Spleen (tissue), 13 donors: ENCODE measurements at places on chromosomes 11 and 22.

- DNase-seq = no peak
These were observed 1.5 kb downstream of the TCF20 start for GRCh38 chr22:42268852-42269410.

DNA sequence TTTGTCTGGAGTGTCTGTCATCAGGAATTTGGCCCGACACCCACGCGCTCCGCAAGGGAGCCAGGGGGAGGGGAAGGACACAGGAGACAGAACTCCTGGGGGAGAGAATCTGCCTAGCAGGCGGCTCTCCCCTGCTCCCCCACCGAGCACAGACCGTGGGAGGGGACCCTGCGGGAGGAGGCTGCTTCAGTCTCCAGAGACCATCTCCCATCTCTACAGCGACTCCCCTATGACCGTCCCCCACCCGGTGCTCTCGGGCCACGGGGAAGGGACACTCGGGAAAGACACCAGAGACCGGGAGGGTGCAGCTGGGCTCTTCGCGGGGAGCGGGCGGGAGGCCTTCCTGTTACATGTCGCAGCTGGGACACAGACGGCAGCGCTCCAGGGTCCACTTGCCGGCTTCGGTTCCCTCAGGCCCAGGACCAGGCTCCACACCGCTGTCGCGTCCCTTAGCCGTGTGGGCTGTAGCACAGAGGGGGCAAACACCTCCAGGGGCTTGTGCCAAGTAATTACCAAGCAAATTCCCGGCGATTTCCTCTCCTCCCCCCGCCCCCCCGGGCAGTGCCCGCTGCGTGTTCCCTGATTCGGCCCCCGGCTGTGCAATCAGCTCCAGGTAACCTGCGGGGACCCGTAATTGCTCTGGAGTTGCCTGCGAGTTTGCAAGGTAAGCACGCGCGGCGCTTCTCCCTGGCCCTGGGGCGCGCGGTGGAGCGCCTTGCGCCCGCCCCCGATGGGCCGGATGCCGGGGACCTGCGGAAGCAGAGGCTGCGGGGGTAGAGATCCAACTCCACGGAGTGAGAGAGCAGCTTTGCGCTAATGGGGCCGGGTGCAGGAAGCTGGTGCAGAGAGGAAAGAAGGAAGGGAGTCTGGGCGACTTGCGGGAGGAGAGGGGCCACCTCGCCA is 155.1 kb upstream of the CADM1 start:
- DNase-seq = no peak

DNA sequence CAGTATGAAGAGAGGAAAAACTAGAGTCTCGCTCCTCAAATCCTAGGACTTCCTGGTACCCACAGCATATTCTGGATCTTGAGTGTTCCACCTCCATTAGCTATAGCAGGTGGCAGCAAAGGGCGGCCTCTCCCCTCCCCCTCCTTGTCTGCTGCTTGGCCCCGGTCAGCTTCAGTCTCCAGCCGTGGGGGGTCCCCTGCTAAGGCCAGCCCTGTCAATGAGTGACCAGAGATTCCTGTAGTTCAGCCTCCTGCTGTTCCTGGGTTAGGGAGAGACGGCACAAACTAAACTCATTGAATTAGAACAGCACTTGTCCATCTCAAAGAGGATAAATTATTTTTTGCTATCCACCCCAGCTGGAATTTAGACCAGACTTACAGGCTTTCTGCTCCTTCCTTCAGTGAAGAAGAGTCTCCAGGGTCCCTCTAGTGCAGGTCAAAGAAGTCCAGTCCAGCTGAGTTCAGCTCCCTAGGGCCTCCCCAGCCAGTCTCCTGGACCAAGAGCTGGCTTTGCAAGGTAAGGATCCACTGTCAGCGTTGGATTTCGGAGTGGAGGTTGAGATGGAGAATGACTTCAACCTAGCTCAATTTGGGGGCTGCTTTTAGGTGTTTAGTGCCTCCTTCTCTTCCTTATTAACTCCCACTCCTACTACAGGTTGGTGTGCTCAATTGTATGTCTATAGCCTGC is 1.1 kb upstream of the PHLDB1 start:
- peak; percentile 49 for DNase-seq

DNA sequence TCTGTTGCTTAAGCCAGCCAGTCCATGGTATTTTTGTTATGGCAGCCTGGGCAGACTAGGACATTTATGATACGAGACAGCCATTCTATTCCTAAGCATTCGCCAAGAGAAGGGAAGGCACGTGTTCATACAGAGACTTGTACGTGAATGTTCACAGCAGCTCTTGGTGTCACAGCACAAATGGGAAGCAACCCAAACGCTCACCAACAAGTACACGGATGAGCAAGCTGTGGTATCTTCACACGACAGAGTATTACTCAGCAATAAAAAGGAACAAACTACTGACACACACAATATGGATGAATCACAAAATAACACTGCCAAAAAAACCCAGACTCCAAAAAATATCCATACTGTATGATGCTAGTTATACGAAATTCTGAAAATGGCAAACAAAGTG is 85.1 kb downstream of the PHF21B start:
- no peak for DNase-seq

GRCh38 chr11:43282607-43283440 is 29.0 kb upstream of the API5 start:
- DNase-seq = peak; percentile 76

GRCh38 chr11:114215871-114216795 is 80.1 kb upstream of the NNMT start:
- no peak for DNase-seq

- DNase-seq = no peak
These were observed 28.3 kb downstream of the TSPAN18 start for GRCh38 chr11:44754876-44755555.

GRCh38 chr11:15565880-15566279 is 451.2 kb downstream of the INSC start:
- DNase-seq = no peak

DNA sequence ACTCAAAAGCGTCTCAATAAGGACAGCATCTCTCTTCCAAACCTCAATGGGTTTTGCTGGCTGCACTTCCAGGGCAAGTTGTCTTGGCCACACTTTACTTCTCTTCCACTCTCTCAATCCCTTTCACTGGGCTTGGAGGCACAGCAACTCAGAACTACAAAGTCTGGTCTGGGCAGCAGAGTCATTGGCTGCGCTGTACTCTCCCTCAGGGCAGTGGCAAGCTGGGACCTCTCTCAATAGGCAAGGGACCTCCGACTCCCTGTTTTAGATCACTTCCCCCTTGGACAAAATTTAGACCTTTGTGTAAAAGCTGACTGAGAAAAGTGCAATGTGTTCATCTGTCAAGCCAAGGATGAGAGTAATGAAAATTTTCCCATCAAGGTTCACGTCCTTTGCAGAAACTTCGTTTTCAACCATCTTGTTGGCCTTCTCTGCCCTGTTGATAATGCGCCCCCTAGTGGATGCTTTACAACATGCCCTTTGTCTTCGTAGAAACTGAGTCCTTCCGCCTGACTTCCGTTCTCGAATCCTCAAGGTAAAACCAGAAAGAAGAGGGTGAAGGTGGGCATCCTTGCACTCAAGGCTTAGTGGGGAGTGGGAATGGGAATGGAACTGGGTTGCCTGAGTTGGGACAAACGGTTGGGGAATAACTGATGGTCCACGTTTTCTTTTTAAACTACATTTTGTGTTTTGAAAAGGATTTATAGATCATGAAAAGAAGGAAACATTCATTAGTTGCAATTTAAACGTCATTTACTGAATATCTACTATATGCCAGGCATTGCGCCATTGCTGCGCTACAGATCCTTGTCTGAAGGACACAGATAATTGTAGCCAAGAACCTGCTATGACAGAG is 99.1 kb downstream of the CD44 start:
- no peak for DNase-seq

- DNase-seq = no peak
These were observed 12.0 kb upstream of the EXT2 start for GRCh38 chr11:44083433-44083832.

GRCh38 chr11:120229451-120230424 is 10.2 kb upstream of the POU2F3 start:
- no peak for DNase-seq

- DNase-seq = no peak
These were observed 168.1 kb downstream of the NXPE2 start for GRCh38 chr11:114846416-114846791.

GRCh38 chr11:12270817-12271216 is 106.6 kb upstream of the PARVA start:
- DNase-seq = no peak

- peak; percentile 78 for DNase-seq
These were observed 2.6 kb upstream of the MEI1 start for GRCh38 chr22:41696703-41697102.

DNA sequence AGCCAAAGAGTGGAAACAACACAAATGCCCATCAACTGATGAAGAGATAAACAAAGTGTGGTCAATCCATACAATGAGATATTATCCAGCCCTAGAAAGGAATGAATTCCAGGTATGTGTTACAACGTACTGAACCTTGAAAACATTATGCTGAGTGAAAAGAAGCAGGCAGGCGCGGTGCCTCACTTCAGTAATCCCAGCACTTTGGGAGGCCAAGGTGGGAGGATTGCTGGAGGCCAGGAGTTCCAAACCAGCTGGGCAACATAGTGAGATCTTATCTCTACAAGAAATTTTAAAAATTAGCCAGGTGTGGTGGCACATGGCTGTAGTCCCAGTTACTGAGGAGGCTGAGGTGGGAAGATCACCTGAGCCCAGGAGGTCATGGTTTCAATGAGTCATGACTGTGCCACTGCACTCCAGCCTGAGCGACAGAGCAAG is 24.6 kb upstream of the TESMIN start:
- DNase-seq = no peak

GRCh38 chr11:44404736-44405395 is 94.9 kb upstream of the ALX4 start:
- DNase-seq = no peak
